IPS DF 6.9 (cell line): ENCODE measurements at places on chromosomes 1 and 21.

GRCh38 chr1:198577444-198577843 is 37.0 kb upstream of the ATP6V1G3 start:
- H3K27me3 ChIP-seq, result no peaks in the 10 kb centered on the region
- H3K4me3 ChIP-seq, result no peak overlapping the region

- no peak for DNase-seq
- H3K36me3 ChIP-seq, result no peaks in the 10 kb centered on the region
- peak overlapping the region; percentile 51; the same call in 1 of the 2 replicates for H3K4me3 ChIP-seq
- no peaks in the 10 kb centered on the region for H3K27me3 ChIP-seq
- peaks cover 7% of the 10 kb centered on the region for H3K4me1 ChIP-seq
- no peak overlapping the region for H3K27ac ChIP-seq
Observed at GRCh38 chr1:210250998-210251679, 18.5 kb downstream of the SERTAD4 start.

- no peaks in the 10 kb centered on the region for H3K36me3 ChIP-seq
- no peaks in the 10 kb centered on the region for H3K27me3 ChIP-seq
- no peak overlapping the region for H3K4me3 ChIP-seq
- DNase-seq, result no peak
Observed at GRCh38 chr21:37028570-37028969, 22.1 kb downstream of the RIPPLY3 start.

GRCh38 chr1:27992276-27992675 is 32.5 kb downstream of the XKR8 start:
- no peak overlapping the region for H3K4me3 ChIP-seq
- no peaks in the 10 kb centered on the region for H3K4me1 ChIP-seq
- peaks cover 17% of the 10 kb centered on the region; the same call in 1 of the 2 replicates for H3K36me3 ChIP-seq
- H3K27me3 ChIP-seq, result no peaks in the 10 kb centered on the region

DNA sequence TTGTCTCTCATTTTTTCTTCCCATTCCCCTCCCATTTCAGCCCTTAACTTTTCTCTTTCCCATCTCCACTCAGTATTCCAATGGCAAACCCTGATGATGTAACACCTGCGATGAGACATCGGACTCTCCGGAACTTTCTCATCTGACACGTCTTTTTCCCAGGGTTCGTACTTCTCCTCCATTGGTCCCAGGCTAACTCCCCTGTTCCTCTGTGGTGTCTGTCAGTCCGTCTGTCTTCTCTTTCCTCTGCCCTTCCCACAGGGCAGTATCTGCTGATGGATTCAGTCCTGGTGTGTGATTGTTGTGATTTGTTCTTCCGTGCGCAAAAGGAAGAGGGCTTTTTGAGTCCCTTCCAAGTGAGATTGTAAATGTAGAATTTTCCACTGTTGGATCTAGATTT is 27.7 kb downstream of the VANGL2 start:
- H3K27ac ChIP-seq, result no peak overlapping the region
- DNase-seq, result no peak
- H3K27me3 ChIP-seq, result no peaks in the 10 kb centered on the region
- H3K36me3 ChIP-seq, result peaks cover 25% of the 10 kb centered on the region
- no peak overlapping the region for H3K4me3 ChIP-seq

DNA sequence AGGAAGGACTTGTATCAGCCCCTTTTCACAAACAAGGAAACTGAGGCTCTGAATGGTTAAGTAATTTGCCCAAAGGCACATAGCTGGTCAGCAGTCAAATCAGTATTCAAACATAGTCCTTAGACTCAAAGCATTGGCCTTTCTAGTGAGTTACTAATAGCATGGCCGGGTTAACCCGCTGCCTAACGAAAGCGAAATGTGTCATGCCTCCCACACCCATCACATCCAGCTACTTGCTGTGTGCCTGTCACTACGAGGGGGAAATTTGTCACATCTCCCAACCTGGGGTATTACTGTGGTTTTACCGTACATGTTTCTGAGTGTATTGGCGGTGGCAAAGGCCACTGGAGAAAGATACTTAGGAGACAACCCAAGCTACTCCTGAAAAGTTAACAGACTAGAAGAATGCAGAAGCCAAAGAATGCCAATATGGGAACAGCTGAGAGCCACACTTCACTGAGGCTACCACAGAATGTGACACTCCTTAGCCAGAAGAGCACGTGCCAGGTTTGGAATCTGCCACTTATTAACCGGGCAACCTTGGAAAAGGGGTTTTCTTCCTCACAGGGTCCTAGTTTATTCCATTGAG is 363.5 kb downstream of the KCNH1 start:
- H3K4me3 ChIP-seq, result no peak overlapping the region
- H3K4me1 ChIP-seq, result no peaks in the 10 kb centered on the region
- H3K27me3 ChIP-seq, result no peaks in the 10 kb centered on the region
- no peaks in the 10 kb centered on the region for H3K36me3 ChIP-seq
- H3K27ac ChIP-seq, result no peak overlapping the region

DNA sequence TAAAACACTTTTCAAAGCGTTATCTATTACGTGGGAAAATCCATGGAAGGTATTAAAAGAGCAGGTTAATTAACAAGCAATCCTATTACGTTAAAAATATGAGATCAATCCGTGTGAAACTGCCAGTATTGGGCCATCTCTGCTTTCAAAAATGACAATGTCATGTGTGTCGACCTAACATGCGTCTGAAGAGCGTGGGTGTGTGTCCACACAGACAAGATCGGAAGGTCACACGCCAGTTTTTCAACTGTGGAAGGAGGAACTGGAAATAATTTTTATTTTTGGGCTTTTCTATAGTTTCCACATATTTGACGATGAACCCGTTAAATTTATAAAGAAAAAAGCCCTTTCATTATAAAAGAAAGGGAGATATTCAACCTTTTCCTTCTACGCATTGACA is 17.6 kb upstream of the ALDH4A1 start:
- no peak overlapping the region for H3K4me3 ChIP-seq
- H3K4me1 ChIP-seq, result peaks cover 6% of the 10 kb centered on the region
- no peak for DNase-seq
- no peaks in the 10 kb centered on the region for H3K36me3 ChIP-seq
- no peaks in the 10 kb centered on the region for H3K27me3 ChIP-seq

DNA sequence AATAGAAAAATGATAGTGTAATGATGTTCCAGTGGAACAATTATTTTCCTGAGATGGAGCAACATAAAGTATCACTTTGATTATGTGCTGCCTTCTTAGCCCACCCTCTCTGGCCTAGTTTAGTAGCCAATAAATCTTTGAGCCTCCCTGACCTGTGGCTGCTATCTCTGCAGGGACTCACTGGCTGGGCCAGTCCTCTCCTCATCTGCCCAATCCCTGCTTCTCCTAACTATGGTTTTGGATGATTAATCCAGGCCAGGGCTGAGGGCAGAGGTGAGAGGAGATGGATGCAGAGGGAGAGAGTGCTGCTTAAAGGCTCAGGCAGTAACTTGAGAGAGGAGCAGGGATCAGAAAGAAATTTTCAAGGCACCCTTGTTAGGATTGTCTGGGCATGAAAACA is 89.0 kb upstream of the CD34 start:
- no peak for DNase-seq
- H3K36me3 ChIP-seq, result no peaks in the 10 kb centered on the region
- no peak overlapping the region for H3K27ac ChIP-seq
- no peak overlapping the region for H3K4me3 ChIP-seq
- no peaks in the 10 kb centered on the region for H3K27me3 ChIP-seq

- H3K36me3 ChIP-seq, result no peaks in the 10 kb centered on the region
- H3K4me3 ChIP-seq, result peak within 1 kb of the TSS; percentile 77
- H3K4me1 ChIP-seq, result no peaks in the 10 kb centered on the region
- DNase-seq, result peak; percentile 55
- H3K27me3 ChIP-seq, result peaks cover 10% of the 10 kb centered on the region; the same call in 1 of the 2 replicates
Observed at GRCh38 chr1:184974056-184974836, at the start of gene NIBAN1. Gene NIBAN1 (minus strand): TSS chr1:184974508. CDS start chr1:184974356, 152 bp downstream.

GRCh38 chr1:41192456-41193178 is 49.5 kb downstream of the SCMH1 start:
- DNase-seq, result no peak
- H3K36me3 ChIP-seq, result no peaks in the 10 kb centered on the region
- no peaks in the 10 kb centered on the region for H3K27me3 ChIP-seq
- no peaks in the 10 kb centered on the region for H3K4me1 ChIP-seq
- H3K27ac ChIP-seq, result no peak overlapping the region
- H3K4me3 ChIP-seq, result no peak overlapping the region

- peak; percentile 96 for DNase-seq
- no peaks in the 10 kb centered on the region for H3K27me3 ChIP-seq
- H3K4me3 ChIP-seq, result peak overlapping the region; percentile 73; the same call in 1 of the 2 replicates
Observed at GRCh38 chr1:21783679-21784603, 992 bp upstream of the USP48 start.

GRCh38 chr21:29194847-29195246 is 64.4 kb downstream of the MAP3K7CL start:
- H3K36me3 ChIP-seq, result no peaks in the 10 kb centered on the region
- H3K27ac ChIP-seq, result no peak overlapping the region
- H3K4me3 ChIP-seq, result no peak overlapping the region
- no peak for DNase-seq
- no peaks in the 10 kb centered on the region for H3K27me3 ChIP-seq

DNA sequence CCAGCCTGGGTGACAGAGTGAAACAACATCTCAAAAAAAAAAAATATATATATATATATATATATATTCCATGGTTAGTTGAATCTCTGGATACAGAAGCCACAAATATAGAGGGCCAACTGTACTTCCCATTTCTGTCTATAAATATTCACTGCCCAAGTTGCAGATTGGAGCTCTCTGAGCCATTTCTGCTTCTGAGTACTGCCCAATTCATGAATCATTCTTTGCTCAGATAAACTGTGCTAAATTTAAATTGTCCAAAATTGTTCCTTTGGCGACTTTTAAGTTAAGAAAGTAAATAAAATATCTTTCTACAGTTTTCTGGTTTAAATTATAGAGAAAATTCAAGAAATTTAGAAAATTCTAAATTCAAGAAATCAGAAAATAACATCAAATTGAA is 23.2 kb upstream of the C1orf146 start:
- H3K4me1 ChIP-seq, result no peaks in the 10 kb centered on the region
- DNase-seq, result no peak
- H3K36me3 ChIP-seq, result no peaks in the 10 kb centered on the region

- no peak overlapping the region for H3K27ac ChIP-seq
- no peaks in the 10 kb centered on the region for H3K4me1 ChIP-seq
- H3K36me3 ChIP-seq, result peaks cover 8% of the 10 kb centered on the region; the same call in 1 of the 2 replicates
- no peak for DNase-seq
- no peak overlapping the region for H3K4me3 ChIP-seq
Observed at GRCh38 chr1:13619909-13620308, 36.3 kb downstream of the PDPN start.

DNA sequence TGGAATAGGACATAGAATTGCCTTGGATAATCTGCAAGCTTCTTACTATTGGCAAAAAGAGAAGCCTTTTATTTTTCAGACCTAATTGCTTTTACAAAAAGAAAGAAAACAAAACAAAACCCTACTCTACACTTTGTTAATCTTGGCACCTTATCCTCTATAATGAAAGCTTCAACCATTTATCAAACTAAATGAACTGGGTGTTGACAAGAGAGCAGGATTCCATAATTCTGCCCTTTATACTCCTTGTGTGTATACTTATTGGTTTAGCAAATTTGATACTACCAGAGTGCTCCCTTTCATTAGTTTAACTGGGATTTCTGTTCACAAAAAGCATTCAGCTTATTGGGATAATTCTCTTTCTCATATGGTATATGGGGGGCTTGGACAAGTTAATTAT is 3.0 kb upstream of the TMCC2 start:
- H3K27me3 ChIP-seq, result no peaks in the 10 kb centered on the region; the same call in 1 of the 2 replicates
- peaks cover 3% of the 10 kb centered on the region; the same call in 1 of the 2 replicates for H3K4me1 ChIP-seq
- no peak overlapping the region for H3K4me3 ChIP-seq
- no peaks in the 10 kb centered on the region for H3K36me3 ChIP-seq
- no peak for DNase-seq
- H3K27ac ChIP-seq, result no peak overlapping the region

GRCh38 chr1:247456914-247457639 is 827 bp downstream of the OR2B11 start:
- no peak overlapping the region for H3K27ac ChIP-seq
- H3K4me3 ChIP-seq, result no peak overlapping the region
- H3K4me1 ChIP-seq, result no peaks in the 10 kb centered on the region
- no peaks in the 10 kb centered on the region for H3K36me3 ChIP-seq
- no peaks in the 10 kb centered on the region for H3K27me3 ChIP-seq
- DNase-seq, result no peak

DNA sequence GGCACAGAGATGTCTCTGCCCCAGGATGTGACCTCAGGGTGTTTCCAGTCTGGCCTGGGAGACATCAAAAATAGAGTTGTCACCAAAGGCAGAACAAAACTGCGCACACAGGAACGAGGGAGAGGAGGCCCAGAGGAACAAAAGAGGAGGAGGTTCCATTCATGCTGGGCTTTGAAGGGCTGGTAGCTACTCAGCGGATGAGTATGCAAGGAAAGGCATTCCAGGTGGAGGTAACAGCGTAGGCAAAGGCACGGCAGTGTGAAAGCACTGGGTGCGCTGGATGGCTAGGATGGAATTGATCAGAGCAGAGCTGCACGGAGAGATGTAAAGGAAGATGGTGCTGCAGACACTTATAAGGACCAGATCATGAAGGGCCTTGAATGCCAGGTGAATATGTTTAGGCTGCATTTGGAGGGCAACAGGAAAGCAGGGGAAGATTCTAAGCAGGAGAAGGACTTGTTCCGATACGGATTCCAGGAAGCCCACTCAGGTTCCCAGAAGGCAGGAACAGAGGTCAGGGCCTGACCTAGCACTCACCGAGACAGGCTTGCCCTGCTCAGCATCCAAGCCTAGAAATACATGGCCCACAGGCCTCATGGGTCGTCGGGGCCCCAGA is 6.3 kb downstream of the COL16A1 start:
- no peak for DNase-seq
- H3K4me3 ChIP-seq, result no peak overlapping the region
- H3K36me3 ChIP-seq, result no peaks in the 10 kb centered on the region; the same call in 1 of the 2 replicates
- H3K27ac ChIP-seq, result no peak overlapping the region

DNA sequence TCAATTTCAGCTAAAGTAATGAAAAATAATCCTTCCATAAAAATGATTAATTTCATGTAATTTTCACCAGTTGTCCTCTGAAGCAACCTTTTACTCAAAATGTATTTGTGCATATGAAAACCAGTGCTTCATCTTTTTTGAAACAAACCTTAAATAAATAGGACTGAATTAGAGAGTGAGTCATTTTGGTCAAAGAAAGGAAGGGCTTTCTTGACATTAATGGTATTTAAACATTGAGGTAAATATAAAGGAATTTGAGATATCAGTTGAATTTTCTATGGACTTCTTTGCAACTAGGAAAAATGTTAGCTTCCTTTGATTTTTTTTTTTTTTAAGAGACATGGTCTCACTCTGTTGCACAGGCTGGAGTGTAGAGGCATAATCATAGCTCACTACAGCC is 38.7 kb downstream of the SNX7 start:
- no peaks in the 10 kb centered on the region for H3K27me3 ChIP-seq
- no peak overlapping the region for H3K27ac ChIP-seq
- no peaks in the 10 kb centered on the region for H3K4me1 ChIP-seq
- no peak overlapping the region for H3K4me3 ChIP-seq
- H3K36me3 ChIP-seq, result no peaks in the 10 kb centered on the region
- no peak for DNase-seq
